ENCODE measurements at places on chromosomes 2 and 18.

DNA sequence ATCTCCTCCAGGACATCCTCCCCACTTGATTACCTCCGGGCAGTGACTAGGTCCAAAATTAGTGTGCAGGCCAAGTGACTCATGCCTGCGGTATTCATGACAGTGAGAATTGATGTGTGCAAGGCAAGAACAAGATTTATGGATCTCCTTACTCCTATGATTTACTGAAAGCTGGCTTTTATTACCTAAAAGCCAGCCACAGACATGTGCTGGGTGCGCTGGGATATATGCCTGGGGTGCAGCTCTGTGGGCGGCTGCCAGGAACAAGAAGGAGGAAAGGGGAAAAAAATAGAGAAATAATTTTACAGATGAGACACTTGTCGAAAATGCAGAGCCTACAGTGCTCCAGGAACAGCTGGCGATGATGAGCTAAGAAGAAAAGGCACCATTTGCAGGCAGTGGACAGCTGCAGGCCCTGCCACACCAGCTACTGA, 359.3 kb downstream of the CMPK2 start:
- no peak for DNase-seq

DNA sequence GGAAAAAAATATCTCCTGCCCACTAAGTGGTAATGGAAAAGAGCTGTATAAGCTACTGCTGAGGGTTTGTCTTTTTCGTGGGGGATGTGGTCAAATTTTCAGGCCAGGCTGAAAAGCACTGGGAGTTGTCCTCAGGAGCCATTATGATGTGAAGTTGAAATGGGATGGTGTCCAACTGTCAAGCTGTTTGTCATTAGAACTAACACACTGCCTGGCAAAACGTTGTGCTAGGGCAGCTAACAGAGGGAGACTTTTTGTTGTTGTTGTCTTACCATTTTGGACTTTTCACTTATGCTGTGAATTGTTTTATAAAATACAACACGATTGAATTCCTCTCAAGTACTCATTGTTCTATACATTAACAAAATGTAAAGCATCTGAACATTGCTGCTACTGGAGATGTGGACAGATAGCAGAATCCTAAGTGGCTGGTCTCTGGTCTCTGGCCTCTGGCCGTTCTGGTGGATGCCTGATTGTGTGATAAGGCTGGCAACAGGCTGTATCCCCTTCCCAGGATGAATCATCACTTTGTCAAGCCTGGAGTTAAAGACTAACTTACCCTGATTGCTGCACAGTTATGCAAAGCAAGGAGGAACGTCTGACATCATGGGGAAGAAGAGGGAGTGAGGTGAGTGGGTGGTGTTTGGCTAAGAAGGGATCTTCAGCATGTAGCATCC, 2.3 kb downstream of the MYO1B start:
- DNase-seq, result peak; percentile 40

- DNase-seq, result no peak
These were observed 738.7 kb downstream of the SOCS6 start for GRCh38 chr18:71027531-71027930.

DNA sequence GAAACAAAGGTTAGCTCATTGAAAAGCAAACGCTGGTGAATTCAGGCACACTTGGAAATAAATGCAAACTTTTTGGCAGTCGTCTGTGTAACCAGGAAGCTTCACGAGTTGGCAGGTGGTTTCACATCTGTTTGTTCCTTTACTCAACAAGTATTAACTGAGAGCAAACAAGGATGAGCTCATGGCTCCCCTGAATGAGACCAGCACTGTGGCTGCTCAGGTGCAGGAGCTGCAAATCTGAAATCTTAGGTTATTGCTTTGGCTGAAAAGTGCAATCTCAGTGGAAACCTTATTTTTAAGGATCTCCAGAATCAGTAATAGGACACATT, 46.3 kb downstream of the SH3RF3 start:
- DNase-seq, result no peak

DNA sequence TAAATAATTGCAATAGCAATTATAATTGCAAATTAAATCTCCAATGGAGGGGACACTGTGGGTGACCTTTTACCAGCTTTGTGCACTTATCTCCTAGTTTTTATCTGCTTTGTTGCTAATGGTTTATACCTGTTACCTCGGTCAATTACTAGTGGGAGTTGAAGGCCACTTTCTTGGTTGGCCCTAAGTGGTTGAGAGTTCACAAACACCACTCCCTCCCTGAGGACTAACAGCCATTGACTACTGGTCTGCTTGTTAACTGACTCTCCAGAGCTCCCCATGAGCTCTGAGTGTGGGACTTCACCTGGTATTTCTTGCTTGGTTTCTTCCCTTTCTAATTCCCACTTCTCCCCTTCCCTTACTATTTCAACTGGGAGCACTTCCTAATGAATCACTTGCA, 27.2 kb downstream of the SERPINE2 start:
- no peak for DNase-seq

- no peak for DNase-seq
These were observed 627.7 kb upstream of the CDH2 start for GRCh38 chr18:28804512-28805202.

DNA sequence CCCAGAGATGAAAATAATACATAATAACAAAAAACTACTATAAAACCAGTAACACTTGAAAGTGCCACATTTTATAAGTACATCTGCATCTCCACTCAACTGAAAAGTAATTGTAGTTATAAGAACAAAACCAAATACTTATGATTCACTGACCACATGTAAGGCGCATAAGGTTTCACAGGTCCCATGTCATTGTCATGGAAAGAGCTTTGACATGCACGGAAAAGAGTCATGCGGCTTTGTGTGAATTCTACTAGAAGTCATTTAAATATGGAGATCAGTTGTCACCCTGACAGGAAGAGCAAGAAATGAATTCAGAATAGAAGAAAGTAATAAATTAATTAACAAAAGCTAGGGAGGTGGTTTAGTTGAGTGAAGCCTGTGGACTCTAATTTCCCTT, 459.1 kb downstream of the CDH2 start:
- no peak for DNase-seq

GRCh38 chr2:203820969-203821368, 46.6 kb upstream of the CTLA4 start:
- DNase-seq, result no peak

- no peak for DNase-seq
These were observed 40.7 kb downstream of the DNER start for GRCh38 chr2:229673676-229674075.

DNA sequence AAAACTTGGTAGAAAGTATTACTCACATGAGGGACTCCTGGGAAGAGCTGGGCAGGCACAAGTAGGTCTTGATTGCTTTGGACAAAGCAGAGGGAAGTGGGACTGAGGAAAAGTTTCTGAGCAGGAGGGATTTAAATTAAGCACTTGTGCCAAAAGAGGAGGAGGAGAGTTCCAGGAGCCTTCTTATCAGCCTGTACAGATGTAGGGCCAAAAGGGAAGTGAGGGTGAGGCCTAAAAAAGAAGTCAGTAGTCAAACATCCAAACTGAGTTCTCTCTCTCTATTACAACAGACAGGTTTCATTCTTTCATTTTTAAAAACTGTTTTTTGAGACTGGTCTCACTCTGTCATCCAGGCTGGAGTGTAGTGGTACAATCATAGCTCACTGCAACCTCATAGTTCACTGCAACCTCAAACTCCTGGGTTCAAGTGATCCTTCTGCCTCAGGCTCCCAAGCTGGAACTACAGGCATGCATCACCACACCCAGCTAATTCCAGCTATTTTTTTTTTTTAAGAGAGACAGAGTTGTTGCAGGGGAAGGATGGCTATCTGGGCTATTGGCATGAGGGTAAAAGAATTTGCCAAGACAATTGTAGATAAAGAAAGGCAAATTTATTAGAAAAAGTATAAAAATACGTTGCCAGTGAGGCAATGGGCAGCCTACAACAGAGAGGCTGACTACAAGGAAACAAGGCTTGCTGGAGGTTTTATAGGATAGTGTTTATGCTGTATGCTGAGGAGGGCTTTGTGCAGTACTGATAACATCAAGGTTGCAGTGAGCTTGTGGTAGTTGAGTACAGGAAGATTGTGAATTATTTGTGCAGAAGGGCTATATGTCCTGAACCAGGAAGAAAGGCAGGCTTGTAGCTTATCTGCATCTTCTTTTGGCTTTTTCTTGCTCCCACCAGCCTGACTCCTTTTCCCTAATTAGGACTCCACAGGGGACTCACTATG, 29.0 kb downstream of the CFAP210 start:
- no peak for DNase-seq

DNA sequence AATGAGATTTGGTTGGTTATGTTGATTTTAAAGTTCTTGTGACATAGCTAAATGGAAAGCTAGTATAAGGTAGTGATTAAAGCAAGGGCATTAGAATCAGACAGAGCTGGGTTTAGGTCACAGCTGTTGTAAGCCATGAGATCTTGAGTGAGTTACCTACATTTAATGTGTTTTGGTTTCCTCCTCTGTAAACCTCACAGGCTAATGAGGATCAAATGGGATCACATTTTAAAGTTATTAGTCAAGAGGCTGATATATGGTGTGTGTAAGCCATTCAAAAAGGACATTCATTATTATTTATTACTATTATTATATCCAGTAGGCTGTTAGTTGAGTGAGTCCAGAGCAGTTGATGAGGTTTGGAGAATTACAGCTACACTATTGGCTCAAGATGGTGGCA, 416.2 kb downstream of the IRS1 start:
- DNase-seq, result no peak

DNA sequence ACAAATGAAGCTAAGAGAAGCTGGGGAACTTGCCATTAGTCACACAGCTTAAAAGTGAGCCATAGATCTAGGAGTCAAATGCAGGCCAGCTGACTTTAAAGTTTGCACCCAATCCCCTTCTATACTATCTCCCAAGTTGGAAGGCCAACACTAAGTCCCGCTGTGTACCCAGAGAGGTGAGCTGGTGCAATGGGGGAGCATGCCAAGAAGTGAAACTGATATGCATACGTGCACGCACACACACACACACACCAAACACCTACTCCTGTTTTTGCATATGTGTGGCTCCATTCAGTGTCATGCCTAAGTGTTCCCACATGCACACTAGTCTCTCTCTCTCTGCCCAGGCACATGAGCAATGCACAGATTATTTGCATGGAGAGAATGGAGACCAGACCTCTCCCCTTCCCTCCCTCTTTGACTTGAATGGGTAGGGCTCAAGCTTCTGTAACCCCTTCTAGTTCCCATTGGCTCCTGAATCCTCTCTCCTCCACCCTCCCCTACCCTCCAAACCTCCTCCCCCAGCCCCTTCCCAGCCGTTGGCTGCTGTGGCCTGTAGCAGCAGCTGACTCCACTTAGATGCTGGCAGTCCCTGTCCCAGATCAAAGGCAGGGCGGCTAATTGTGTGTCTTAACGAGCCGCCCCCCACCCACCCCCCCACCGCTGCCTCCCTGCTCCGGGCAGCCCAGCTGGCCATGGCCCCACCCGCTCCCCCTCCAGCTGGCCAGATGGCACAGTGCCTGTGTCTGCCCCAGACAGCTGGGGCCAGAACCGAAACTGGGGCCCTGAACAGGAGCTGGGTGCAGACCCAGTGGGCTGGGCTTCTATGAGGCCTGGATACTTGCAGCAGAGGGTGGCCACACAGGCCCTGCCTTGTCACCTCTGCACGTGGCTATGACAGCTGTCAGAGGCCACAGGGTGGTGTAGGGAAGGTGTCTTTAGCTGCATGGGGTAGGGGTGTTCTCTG, 5.6 kb downstream of the WNT10A start:
- DNase-seq, result no peak

DNA sequence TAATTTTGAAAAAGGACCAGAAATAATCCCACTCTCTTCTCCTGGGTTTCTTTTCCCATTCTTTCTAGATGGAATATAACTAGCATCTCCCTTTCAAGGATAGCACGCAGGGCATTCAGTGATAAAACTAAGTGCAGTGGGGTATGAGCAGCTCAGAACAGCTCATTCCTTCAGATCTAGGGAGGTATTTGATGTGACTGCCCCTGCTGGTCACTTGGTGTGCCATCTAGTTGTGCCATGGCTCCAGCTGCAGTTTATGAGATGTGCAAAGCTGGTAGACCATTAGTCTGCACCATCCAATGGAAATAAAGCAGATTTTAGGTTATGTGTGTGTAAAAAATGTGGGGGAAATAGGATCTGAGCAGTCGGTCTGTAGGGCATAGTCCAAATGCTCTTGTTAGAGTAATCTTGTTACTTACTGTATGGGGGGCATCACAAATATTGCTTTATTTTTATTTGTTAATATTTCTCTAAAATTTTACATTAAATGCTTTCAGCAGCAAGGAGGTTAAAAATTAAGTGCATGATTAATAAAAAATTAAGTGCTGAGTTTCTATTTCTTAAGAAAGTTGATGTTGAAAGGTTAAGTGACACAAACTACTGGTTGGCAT, 38.9 kb downstream of the CTAGE1 start:
- peak; percentile 39 for DNase-seq

DNA sequence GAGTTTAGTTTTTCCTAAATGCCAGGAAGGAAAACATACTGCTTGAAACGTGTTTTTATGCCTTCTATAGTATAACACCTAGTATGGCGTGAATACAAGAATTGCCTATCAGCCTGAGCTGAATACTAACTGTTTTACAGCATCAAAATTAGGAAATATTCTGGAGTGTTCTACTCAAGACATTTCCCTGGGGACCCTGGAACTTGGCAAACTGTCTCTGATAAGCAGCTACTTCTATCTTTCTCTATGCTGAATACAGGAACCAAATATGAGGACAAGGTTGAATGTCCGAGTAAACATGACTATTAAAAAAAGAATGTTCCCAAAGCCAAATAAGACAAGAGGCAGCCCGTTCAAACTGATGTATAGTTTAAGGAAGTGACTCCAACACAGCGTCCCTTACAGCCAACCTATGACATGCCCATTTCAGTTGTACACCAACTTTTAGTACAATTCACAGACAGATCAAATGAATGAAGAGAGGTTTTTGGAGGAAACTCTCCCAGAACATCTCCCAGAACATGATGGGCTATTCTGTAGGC, 951.3 kb upstream of the ACVR2A start:
- no peak for DNase-seq

DNA sequence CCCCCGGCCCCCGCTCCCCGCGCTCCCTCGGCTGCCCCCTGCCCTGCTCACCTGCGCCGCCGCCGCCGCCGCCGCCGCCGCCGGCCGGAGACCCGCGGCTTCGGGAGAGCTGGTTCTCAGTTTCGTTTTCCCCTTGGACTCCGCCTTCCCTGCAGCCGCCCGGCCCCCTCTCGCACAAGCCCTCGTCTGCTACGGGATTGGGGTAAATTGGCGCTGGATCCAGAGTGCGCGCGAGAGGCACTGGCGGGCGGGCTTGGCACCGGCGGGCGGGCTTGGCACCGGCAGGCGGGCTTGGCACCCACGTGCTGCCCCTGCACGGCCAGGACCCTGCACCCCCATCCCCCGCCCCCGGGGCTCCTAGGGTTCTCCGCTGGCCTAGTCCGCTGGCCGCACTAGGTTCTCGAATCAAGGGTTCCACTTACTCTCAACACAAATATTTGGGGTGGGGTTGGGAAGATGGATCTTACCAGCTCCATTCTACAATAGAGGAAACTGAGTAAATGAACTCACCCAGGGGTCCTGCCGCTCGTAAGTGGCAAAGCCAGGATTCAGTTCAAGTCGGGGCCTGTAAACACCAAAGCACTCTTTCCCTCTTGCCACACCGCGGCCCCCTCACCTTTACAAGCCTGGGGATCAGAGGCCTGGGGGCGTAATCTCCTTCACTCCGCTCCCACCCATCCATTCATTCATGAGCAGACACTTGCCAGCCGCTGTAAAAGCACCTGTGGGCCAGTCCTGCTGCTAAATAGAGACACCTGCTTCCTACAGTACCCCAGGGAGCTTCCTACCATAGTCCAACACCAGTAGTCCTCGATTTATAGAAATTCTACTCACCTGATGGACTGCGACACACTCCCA, at the start of gene EIF2AK2:
Gene EIF2AK2 (minus strand): TSS at position 124 of the 858 bp plus-strand sequence. CDS start 9,174 bp downstream, outside the sequence.
- DNase-seq, result peak; percentile 88

All from heart left ventricle (tissue), 16 donors.